Mucosa of descending colon (tissue), 3 donors: ENCODE measurements at places on chromosomes 7 and 10. TPM values are rescaled to one million over a fixed set of nuclear protein-coding genes. Genes with fewer than 3 reads are reported as not detected.

DNA sequence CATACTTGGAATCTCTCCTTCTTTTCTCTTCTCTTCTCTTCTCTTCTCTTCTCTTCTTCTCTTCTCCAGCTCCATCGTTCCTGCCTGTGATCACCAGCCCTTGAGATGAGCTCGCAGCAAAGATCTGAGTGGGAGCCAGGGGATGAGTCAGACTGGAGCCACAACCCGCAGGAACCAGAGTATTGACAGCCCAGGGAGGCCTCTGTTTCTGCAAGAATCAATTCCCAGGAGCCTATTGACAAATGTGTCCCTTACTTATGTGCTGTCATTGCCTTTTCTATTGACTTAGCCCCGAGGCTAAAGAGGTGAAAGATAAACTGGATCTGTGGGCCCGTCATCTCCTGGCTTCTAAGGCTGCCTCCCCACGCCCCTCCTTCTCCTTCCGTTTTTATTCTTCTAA, 13.1 kb upstream of the HABP2 start:
- DNase-seq: no peak

DNA sequence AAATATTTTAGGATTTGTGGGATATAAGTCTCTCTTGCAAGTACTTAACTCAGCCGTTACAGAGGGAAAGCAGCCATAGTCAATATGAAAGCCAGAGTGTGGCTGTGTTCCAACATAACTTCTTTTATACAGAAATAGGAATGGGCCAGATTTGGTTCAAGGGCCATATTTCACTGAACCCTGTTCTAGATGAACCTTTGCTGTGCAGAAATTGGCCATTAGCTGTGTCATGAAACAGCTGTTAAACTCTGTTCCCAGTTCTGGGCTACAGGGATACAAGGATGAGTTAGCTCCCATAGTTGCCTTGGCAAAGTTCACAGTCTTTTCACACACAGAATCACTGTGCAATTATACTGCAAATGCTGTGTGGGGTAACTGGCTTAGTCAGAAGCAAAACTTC, 213.9 kb upstream of the LRRN3 start:
- DNase-seq: no peak

DNA sequence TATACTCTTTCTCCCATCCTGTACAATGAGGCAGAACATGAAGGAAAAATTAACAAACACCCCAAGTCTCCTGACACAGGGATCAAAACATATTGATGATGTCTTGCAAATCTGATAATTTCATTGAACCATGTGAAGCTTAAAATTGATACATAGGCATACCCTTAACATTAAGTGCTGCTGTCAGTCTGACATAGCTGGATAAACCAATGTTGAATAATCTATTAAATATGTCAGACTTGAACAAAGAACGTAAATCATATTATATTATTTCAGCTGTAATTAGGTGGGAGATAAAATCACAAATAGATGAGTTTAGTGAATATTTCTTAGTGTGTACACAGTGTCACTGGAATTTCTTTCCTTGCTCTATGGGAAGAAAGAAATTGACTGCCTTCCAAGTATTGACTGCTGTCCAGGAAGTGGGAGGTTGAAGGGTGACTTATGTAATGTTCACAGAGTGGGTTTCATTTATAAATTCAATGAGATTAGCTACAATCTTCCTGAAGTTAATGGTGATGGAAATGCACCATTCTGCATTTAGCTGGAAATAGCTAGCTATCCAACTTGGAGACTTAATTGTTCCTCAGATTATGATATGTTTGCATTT, 170.8 kb downstream of the AUTS2 start:
- DNase-seq: no peak

DNA sequence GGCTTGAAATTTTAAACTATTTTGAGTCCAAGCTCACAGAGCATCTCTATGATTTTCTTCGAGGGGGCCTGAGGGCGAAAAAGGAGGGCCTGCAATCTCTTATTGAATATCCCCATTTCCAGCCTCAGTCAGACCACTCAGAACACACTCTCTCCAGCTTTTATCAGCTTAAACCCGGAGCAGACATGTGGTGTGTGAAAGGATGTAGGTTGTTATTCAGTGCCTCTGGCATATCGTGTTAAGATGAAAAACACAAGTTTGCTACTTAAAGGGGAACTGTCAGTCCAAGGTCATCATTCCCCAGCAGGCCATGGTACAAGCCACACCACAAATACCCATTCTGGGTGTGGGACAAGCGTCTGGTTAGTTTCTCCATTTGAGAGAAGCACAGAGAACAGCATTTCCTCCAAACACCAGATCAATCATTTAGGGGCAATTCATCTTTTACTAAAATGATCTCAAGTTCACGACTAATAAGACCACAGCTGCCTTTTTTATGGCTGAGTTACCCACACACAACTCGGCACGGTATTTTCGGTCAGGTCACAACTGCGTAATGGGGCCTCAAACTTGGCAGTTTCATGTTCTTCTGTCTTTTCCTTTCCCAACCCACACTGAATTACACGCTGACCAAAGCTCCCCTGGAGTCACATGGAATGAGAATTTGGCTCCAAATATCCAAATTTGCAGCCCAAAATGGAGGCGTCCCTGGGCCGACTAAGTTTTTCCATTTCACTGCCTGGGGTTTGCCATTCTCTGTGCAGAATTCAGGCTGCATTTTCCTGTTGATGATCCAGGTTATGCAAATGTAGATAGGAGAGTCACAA, 188.4 kb downstream of the SEM1 start:
- DNase-seq: no peak

- DNase-seq: peak; percentile 66
These were observed 21.6 kb upstream of the GIMAP8 start for GRCh38 chr7:150428671-150429451.

- no peak for DNase-seq
These were observed 38.8 kb downstream of the TBXAS1 start for GRCh38 chr7:139867847-139868246.

GRCh38 chr7:43010061-43010460, 77.9 kb downstream of the MRPL32 start:
- DNase-seq: no peak

DNA sequence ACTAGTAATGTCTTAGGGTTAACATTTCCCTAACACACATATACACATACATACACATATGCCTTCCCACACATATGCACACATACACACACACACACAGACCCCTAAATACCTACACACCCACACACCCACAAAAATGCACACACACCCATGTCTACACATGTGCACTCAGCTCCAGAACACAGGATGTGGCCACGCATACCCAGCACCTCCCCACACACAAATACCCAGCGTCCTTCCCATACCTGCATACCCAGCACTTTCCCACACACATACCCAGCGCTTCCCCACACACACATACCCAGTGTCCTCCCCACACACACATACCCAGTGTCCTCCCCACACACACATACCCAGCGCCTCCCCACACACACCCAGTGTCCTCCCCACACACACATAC, 534.9 kb downstream of the DNAJB6 start:
- no peak for DNase-seq

DNA sequence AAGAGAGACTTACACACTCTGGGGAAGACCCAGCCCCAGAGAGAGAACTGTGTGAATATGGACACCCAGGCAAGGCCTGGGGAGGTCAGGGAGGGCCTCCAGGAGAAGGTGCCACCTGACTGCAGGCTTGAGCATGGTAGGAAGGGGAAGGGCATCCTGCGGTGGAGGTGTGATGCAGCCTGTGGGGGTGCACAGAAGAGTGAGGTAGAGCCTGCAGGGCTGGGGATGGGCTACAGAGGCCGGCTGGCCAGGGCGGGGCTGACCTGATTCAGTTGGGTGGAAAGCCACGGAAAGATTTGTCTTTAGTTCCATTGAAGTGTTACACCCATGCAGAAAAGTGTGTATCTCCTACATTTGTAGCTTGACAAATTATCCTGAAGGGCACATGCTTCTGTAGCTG, 47.6 kb downstream of the ZMIZ1 start:
- no peak for DNase-seq

- DNase-seq: no peak
These were observed 212.4 kb upstream of the LRRTM3 start for GRCh38 chr10:66713387-66713786.

- no peak for DNase-seq
These were observed 92.0 kb downstream of the BBS9 start for GRCh38 chr7:33221390-33221789.

GRCh38 chr7:4091767-4092166, 590.3 kb upstream of the FOXK1 start:
- DNase-seq: no peak

- no peak for DNase-seq
These were observed 90.2 kb downstream of the IPMK start for GRCh38 chr10:58177362-58177947.

CYP2C18 gene
- 5.2 TPM for total RNA-seq

HOXA2 gene
- total RNA-seq: 3.2 TPM

CPA2 gene
- total RNA-seq: 2.1 TPM

DNAAF5 gene
- 43.0 TPM for total RNA-seq
